ENCODE measurements at places on chromosomes 3 and 15.

DNA sequence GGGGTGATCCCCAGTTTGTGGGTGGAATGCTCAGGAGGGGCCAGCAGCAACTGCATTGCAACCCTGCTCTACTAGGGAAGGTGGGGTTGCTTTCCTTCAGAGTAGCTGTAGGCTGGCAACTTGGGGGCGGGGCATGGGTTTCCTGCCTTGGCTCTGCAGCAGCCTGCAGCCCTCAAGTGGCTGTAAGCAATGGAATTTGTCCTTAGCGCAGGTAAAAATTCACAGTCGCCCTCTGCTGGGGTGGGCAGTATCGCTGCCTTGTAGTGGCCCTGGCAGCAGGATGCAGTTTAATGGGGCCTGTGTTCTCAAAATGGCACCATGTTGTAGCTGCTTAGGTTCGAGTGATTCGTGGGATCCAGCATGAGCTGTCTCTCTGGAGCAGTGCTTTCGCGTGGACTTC, 29.8 kb downstream of the STT3B start:
- no peak for DNase-seq

GRCh38 chr3:97689111-97689510, 75.4 kb upstream of the ARL6 start:
- DNase-seq: no peak

DNA sequence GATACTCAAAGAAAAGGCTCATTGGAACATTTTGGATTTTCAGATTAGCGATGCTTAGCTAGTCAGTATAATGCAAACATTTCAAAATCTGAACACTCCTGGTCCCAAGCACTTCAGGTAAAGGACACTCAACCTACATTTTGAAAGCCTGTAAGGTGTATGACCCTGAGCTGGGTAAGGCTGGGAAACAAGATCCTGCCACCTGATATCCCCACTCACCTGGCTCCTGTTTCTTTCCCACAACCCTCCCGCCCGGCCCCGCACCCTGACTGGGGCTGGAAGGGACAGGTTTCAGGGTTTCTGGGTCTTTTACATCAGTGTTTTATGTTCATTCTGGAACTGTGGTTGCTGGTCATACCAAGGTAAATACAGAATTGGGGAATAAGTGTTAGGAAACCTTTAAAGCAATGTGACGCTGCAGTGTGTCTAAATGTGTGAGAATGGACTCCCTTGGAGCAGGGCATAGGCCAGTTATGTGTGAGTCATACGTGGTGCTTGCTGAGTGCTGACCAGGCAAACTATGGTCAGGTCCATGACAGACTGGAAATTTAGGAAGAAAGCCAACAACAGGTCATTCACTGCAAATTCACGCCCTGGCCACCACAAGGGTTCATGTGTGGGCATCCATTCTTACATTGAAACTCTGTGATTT, 22.9 kb downstream of the CTXND1 start:
- no peak for DNase-seq

- no peak for DNase-seq
These were observed 56.5 kb downstream of the ATP13A4 start for GRCh38 chr3:193498215-193498614.

DNA sequence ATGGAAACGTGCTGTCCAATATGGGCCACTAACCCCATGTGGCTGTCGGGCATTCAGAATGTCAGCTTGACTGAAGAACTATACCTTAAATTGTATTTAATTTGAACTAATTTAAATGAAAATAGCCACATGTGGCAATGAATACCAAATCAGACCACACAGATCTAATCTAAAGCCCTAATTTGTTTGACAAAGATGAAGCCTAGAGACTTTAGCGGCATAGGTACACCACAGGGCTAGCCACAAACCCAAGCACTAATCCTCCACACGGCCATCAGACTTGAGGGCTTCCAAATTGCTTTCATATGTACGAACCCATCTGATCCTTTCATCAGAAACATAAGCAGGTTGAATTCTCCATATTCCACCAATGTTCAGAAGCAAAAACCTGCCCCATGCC, 81.4 kb downstream of the SHQ1 start:
- DNase-seq: no peak

GRCh38 chr3:98070840-98071239, 16.1 kb upstream of the OR5AC2 start:
- DNase-seq: no peak

DNA sequence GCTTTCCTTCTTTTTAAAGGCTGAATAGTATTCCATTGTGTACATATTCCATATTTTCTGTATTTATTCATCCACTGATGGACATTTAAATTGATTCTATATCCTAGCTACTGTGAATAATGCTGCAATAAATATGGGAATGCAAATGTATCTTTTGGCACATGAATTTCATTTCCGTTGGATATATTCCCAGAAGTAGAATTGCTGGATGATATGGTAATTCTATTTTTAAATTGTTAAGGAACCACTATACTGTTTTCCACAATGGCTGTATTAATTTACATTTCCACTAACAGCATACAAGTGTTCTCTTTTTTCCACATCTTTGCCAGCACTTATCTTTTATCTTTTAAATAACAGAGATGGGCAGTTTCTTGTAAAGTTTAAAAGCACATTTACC, 302.7 kb downstream of the CTNNB1 start:
- no peak for DNase-seq

- peak; percentile 50 for DNase-seq
These were observed 2.8 kb downstream of the HEMK1 start for GRCh38 chr3:50572158-50572557.

- no peak for DNase-seq
These were observed 151.8 kb downstream of the LRRN1 start for GRCh38 chr3:3951071-3951470.

DNA sequence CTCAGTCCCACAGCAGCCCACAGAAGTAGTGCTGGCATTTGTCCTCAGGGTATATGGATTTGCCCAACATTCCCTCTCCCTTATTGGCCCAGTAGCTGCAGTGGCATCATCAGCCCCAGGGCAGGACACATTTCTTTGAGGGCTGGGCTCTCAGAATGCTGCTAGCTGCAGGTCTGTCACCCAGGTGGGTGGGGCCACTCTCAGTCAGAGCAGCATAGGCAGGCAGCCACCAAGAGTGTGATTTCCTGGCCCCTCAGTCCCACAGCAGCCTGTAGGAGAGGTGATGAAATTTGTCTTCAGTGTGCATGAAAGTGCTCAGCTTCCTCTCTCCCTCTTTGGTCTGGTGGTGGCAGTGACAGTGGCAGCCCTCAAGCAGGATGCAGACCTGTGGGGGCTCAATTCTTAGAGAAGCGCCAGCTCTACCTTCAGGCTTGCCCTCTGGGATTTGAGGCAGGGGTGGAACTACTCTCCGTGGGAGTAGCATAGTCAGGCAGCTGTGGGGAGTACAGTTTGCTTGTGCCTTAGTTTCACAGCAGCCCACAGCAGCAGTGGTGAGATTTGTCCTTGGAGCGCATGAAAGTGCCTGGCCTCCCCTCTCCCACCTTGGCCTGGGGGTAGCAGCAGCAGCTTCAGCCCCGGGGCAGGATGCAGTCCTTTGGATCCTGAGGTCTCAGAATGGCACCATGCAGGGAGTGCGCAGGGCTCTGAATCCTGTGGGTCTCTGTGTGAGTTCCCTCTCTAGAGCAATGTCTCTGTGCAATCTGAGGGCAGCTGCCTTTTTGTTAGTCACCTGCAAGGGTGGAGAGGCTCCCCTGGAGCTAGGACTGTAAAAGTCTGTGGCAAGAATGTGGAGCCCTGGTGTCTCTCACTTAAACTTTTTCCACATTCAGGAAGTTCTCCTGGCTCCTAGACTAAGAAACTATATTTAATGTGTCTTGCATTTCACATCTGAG, 1229.1 kb downstream of the ROBO2 start:
- no peak for DNase-seq

DNA sequence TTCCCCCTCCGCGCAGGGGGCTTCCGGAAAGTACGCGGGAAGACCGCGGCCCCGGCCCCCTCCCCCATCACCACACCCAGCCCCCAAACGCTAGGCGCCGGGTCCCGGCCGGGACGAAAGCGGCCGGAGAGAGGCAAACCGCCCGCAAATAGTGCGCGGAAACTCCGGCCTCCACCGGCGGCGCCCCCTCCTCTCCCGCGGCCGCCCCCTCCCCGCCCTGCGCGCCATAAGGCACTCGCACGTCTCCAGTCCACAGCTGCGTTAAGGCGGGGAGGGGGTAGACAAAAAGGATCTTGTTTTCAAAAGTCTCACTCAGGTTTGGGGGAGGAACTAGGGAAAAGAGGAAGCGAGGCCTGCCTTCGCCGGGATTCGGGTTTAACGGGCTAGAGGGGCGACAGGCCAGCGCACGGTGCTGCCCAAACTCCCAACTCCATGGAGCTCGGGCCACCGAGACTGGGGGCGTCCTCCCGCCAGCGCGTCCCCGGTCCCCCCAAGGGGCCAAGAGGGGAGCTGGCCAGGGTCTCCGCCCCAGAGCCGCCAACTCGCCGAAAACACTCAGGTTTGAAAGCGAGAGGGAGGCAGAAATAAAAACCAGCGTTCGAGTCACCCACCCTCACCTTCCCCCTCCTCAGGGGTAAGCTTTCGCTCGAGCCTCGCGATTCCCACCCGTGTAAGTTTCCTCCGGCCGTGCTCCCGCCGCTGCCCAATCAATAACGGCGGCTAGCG, 1.8 kb downstream of the ANP32A start:
- DNase-seq: no peak

- no peak for DNase-seq
These were observed 7.7 kb upstream of the KY start for GRCh38 chr3:134658555-134658954.

GRCh38 chr3:62995119-62995518, 119.9 kb upstream of the CADPS start:
- no peak for DNase-seq

GRCh38 chr15:48778331-48778730, 32.5 kb downstream of the CEP152 start:
- no peak for DNase-seq

DNA sequence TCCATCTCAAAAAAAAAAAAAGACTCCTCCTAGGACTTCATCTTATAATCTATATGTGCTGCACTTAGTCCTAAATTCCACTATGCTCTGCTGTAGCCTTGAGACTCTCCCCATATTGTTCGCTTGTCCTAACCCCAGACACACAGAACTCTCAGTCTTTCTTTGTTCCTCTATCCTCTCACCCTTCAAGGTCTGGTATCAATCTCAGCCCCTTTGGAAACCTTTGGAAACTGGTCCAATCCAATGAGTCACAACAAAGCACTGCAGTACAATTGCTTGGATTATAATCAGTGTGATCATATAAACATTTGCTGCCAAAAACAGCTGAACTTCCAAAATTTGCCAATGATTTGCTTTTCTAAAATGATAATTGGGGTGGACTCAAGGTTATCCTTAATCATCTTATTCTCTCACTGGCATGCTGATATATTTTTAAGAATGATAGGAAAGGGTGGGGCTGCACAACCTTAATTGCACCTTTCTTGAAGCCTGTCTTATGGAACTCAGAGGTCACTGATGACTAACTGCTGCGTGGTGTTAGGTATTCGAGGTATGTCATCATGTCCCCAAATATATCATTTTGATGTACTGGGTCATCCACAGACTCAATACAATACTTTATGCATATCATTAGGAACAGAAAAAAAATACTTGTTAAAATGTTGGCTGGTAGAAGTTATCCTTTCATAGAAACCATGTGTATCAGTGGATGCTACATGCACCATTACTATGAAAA, 756.7 kb downstream of the NR2F2 start:
- peak; percentile 3 for DNase-seq

- DNase-seq: no peak
These were observed 94.4 kb downstream of the SLCO3A1 start for GRCh38 chr15:91947683-91948608.

DNA sequence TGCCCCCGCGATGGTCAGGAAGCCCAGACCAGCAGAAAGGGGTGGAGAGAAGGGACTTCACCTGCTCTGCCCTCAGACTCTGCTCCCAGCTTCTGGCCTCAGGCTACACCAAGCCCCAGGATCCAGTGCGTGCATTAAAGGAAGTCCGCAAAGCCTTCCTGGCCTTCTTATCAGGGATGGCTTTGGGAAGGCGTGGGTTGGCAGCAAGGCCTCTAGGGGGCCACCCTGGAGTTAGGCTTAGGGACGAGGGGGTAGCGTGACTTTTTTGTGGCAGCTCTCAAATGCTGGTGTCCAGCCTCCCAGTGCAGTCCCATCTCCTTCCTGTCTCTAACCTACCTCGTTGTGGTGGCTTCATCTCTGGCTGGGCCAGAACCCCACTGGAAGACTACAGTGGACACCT, 18.9 kb upstream of the RPL29 start:
- DNase-seq: no peak

- DNase-seq: no peak
These were observed 29.5 kb upstream of the TGFBR2 start for GRCh38 chr3:30576946-30577345.

DNA sequence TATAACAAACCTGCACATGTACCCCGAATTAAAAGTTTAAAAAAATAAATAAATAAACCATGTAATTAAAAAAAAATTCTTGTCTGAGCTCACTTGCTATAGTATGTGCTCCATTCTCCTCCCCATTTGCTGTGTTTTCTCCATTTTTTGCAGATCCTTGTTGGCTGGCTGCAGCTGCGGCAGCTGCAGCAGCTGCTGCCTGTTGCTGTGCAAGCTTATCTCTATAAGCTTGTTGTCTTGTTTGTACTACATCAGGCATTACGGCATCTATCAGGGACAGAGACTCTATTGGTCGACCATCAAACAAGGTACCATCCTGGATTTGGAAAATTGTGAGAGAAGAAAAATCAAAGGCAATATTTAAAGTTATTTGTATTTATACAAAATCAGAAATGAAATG, 145.9 kb downstream of the TBL1XR1 start:
- DNase-seq: no peak

- DNase-seq: peak; percentile 21
These were observed 1.5 kb downstream of the SEMA6D start for GRCh38 chr15:47718497-47719437.

GRCh38 chr3:79167651-79168416, 600.0 kb downstream of the ROBO1 start:
- peak; percentile 89 for DNase-seq

DNA sequence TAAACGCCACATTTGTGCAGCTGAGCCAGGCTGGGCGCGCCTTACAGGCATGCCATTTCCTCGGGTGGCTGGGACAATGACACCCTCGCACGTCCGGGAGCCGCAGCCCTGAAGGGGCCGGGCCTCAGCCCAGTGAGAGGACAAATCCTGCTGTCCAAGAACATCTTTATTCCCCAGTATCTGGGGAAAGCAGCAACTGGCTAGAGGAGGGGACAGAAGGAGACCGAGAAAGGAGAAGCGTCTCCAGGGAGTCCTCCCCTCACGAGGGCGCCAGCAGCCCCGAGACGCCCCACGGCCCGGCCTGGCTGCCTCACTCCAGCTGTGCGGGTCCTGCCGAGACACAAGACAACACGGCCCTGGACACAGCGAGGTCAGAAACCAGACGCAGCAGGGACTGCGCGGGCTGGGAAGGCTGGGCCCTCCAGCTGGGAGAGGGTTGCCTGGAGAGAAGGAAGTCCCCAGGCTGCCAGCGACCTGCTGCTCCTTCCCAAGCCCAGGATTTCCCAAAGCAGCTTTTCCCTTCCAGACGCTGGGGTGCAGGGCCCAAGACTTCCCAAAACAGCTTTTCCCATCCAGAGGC, 130.2 kb downstream of the CHSY1 start:
- no peak for DNase-seq
